Activated naive CD4-positive, alpha-beta T cell treated with anti-CD3 and anti-CD28 coated beads for 36 hours (primary cell): ENCODE measurements at places on chromosomes 2 and 18. TPM values are rescaled to one million over a fixed set of nuclear protein-coding genes. Genes with fewer than 3 reads are reported as not detected.
A peak's percentile ranks its signal among the peaks of the same experiment; 100 is the strongest.

LRRTM1 gene
- total RNA-seq, result not detected

MAIP1 gene
- 28.6 TPM for total RNA-seq

ARHGAP25 gene
- 46.7 TPM for total RNA-seq

SYT4 gene
- total RNA-seq, result not detected

SPP2 gene
- not detected for total RNA-seq

KIF1A gene
- total RNA-seq, result 8.4 TPM

DNA sequence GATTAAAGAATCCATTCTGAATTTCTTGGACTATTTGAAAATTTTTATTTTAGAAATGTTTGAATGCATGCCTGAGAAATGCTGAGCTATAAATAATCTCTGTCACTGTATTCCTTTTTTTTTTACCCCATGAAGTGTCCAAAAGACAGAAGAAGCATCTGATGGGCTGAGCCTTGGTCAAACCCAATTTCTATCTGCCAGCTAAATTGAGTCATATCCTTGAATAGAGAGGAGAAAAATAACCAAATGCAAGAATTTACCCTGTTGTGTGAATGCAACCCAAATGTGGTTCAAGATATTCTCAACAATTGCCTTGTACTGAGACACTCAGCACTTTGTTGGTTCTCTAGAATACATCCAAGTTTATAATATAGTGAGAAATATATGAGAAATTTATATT, 223.5 kb downstream of the UBE2E3 start:
- H3K27me3 ChIP-seq, result no peaks in the 10 kb centered on the region
- H3K4me3 ChIP-seq, result no peak overlapping the region
- no peak for DNase-seq
- H3K4me1 ChIP-seq, result peaks cover 8% of the 10 kb centered on the region
- H3K27ac ChIP-seq, result no peak overlapping the region

DNA sequence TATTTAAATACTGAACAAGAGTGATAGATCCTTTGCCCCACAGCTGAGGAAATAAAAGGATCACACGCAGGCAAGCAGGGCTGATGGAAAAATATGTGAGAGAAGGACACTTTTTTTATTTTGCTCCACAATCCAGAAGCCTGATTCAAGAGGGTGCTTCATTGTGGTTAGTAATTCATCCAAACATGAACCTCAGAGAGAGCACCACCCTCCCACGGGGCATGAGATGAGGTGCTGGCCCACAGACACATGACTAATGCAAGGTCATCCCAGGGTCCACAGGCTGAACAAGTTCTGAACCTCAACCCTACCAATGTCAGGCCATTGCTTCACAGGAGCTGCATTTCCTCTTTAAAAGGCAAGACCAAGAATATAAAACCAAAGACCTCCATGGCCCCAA, 239.6 kb downstream of the MREG start:
- H3K27me3 ChIP-seq, result peaks cover 3% of the 10 kb centered on the region
- H3K4me1 ChIP-seq, result no peaks in the 10 kb centered on the region
- no peaks in the 10 kb centered on the region for H3K36me3 ChIP-seq
- no peak overlapping the region for H3K27ac ChIP-seq
- H3K4me3 ChIP-seq, result no peak overlapping the region

DNA sequence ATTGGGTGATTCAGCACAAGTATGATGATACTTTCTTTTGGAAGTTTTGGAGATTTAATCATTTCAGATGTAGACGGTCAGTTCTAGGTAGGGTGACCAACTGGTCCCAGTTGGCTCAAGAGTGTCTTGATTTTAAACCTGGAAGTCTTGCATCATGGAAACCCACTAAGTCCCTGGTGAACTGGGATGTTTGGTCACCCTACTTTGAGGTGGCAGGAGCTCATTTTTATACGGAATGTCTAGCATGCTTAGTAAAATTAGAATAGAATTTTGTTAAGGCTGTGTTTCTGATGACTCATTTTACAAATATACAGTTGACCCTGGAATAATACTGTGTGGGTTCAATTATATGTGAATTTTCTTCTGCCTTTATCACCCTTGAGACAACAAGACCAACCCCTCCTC, 61.5 kb upstream of the DOCK10 start:
- no peaks in the 10 kb centered on the region for H3K27me3 ChIP-seq
- no peak for DNase-seq
- H3K27ac ChIP-seq, result no peak overlapping the region
- H3K36me3 ChIP-seq, result no peaks in the 10 kb centered on the region
- no peaks in the 10 kb centered on the region for H3K4me1 ChIP-seq
- H3K4me3 ChIP-seq, result no peak overlapping the region

DNA sequence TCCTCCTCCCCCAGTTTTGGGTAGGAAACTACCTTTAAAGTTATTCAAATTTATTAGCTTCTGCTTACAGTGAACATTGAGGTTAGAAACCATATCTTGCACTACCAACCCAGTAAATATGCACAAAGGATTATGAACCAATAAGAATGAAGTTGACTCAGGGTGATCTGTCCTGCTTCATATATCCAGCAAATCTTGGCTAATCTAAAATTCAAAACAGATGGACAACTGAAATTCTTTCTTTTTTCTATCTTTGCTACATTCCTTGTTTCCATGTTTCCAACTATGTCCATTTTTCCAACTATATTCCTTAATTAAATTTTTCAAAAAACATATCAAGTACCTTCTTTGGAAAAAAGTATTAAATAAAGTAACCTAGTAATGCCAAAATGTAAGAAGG, 149.3 kb downstream of the FAM124B start:
- DNase-seq, result no peak
- no peaks in the 10 kb centered on the region for H3K36me3 ChIP-seq
- H3K27me3 ChIP-seq, result peaks cover 7% of the 10 kb centered on the region
- no peak overlapping the region for H3K27ac ChIP-seq

- DNase-seq, result no peak
- H3K36me3 ChIP-seq, result peaks cover 57% of the 10 kb centered on the region
- H3K27me3 ChIP-seq, result no peaks in the 10 kb centered on the region
- peaks cover 27% of the 10 kb centered on the region for H3K4me1 ChIP-seq
- no peak overlapping the region for H3K4me3 ChIP-seq
- H3K27ac ChIP-seq, result no peak overlapping the region
Measured at GRCh38 chr2:119369845-119370244, 3.1 kb downstream of the DBI start.

- DNase-seq, result peak; percentile 17
- peaks cover 6% of the 10 kb centered on the region for H3K27me3 ChIP-seq
- no peaks in the 10 kb centered on the region for H3K4me1 ChIP-seq
- no peak overlapping the region for H3K27ac ChIP-seq
Measured at GRCh38 chr2:149561309-149561926, 26.2 kb downstream of the MMADHC start.

DNA sequence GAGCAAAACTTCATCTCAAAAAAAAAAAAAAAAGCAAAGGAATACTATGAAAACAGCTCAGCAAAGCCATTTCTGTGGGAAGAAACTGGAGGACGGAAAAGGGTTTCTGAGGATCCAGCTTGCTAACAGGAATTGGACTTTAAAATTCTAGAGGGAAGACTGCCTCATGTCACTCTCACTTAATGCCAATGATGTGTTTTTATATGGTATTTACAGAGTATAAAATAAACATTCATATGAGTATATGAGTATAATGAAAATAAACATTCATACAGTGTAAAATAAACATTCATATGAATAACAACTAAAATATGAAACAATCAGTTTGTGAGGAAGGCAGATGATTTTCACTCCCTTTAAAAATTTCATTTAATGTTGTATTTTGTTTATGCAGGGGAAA, 43.9 kb downstream of the CHMP3 start:
- no peak for DNase-seq
- H3K27me3 ChIP-seq, result no peaks in the 10 kb centered on the region
- H3K4me1 ChIP-seq, result no peaks in the 10 kb centered on the region

GRCh38 chr2:27262379-27263286, at the start of gene SLC30A3:
Gene SLC30A3 (minus strand): TSS chr2:27263047. CDS start chr2:27262906, 141 bp downstream.
- H3K36me3 ChIP-seq, result no peaks in the 10 kb centered on the region
- H3K4me3 ChIP-seq, result peak within 1 kb of the TSS; percentile 77
- peaks cover 53% of the 10 kb centered on the region for H3K27me3 ChIP-seq
- DNase-seq, result peak; percentile 74
- H3K27ac ChIP-seq, result no peak within 1 kb of the TSS

DNA sequence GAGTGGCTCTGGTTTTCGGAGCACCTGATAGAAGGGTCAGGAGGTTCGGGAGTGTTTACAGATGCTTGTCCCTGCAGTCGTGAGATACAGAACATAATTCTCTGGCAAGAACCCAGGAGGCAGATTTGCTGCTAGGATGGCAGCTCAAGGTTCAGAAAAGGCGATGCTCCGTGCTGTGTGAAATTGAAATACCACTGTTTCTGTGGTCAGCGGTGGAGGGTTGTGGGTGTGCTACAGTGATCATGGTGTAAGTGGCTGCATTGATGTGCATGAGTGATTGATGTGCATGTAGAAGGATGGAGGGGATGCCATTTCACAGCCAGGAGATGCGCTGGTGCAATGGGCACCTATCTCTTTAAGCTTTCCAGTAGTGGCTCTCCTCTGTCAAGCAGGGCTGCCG, 322.1 kb downstream of the GALR1 start:
- no peaks in the 10 kb centered on the region for H3K4me1 ChIP-seq
- H3K4me3 ChIP-seq, result no peak overlapping the region
- H3K27me3 ChIP-seq, result peaks cover 33% of the 10 kb centered on the region
- no peaks in the 10 kb centered on the region for H3K36me3 ChIP-seq
- no peak overlapping the region for H3K27ac ChIP-seq
- no peak for DNase-seq

DNA sequence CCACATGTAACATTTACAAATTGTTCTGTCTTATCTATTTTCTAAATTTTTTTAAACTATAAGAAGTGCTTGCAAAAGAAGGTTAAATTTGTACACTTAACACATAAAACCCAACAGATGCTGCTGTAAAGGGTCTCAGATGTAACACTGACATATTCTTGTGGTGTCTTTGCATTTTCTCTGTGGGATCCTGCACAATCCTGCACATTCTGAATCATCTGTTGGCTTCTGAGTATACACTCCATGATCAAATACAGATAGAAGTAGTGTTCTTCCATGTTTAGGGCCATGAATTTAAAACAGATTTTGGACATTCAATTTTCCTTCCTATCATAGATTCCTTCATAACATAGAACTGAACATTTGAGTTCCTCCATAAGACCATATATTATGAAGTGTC, 89.0 kb downstream of the SPRED2 start:
- no peaks in the 10 kb centered on the region for H3K36me3 ChIP-seq

- no peak overlapping the region for H3K4me3 ChIP-seq
- H3K27me3 ChIP-seq, result peaks cover 18% of the 10 kb centered on the region
- no peaks in the 10 kb centered on the region for H3K36me3 ChIP-seq
Measured at GRCh38 chr2:175552902-175553301, 371.4 kb upstream of the ATP5MC3 start.

GRCh38 chr18:57759650-57760049, 43.5 kb downstream of the ATP8B1 start:
- H3K27ac ChIP-seq, result no peak overlapping the region
- no peaks in the 10 kb centered on the region for H3K36me3 ChIP-seq
- no peaks in the 10 kb centered on the region for H3K4me1 ChIP-seq
- H3K4me3 ChIP-seq, result no peak overlapping the region

DNA sequence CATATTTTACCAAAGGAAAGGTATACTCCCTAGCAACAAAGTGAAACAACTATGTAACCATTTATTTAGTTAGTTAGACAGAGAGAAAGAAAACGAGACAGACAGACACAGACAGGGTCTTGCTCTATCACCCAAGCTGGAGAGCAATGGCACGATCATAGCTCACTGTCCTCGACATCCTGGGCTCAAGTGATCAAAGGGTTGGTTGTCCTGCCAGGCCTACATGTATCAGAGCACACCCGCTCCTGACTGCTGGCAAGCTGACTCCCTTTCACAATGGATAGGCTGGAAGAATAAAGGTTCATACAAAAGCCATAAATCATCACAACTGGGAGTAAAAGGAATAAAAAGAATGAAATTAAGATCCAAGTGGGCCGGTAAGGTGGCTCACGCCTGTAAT, 53.5 kb downstream of the ATL2 start:
- no peak for DNase-seq
- no peaks in the 10 kb centered on the region for H3K27me3 ChIP-seq
- H3K36me3 ChIP-seq, result peaks cover 12% of the 10 kb centered on the region
- H3K4me1 ChIP-seq, result peaks cover 17% of the 10 kb centered on the region
- no peak overlapping the region for H3K4me3 ChIP-seq

DNA sequence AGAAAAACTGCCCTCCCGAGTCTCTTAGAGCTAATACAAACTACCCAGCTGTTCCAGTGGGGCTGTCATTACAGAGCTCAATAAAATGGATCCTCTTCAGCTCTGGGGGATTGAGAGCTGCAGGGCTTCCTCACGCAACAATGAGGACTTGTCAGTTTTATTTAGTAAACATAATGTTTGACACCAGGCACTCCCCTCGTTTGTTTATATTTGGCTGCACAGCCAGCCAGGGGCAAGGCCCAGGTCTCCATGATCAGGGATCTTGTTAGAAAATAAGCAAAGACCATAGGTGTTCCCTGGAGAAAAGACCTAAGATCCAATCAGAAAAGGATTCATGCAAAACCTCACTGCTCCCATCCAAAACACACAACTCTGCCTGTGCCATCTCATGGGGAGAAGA, 158.2 kb downstream of the C1D start:
- no peaks in the 10 kb centered on the region for H3K4me1 ChIP-seq
- no peak overlapping the region for H3K27ac ChIP-seq
- H3K27me3 ChIP-seq, result no peaks in the 10 kb centered on the region
- H3K36me3 ChIP-seq, result no peaks in the 10 kb centered on the region
- no peak for DNase-seq

DNA sequence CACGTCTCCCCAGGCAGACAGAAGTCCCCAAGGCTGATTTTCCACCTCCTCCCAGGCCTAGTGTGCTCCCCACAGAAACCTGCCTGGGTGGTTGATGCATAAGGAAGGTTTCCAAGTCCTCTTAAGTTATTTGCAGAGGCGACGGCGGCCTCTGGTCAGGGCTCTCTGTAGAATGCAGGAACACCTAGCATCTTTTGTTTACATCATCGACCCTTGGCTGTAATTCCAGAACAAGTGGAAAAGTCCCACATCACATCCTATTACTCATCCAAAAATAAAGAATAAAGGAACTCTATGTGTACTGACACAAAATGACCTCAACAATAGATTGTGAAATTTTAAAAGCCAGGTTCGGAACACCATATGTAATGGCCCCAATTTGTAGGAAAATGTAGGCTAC, 211.1 kb downstream of the ALPK2 start:
- H3K4me3 ChIP-seq, result no peak overlapping the region
- H3K27ac ChIP-seq, result no peak overlapping the region
- no peaks in the 10 kb centered on the region for H3K36me3 ChIP-seq
- no peaks in the 10 kb centered on the region for H3K27me3 ChIP-seq
- H3K4me1 ChIP-seq, result no peaks in the 10 kb centered on the region

GRCh38 chr2:236884569-236885175, 201.0 kb upstream of the COPS8 start:
- H3K36me3 ChIP-seq, result no peaks in the 10 kb centered on the region
- H3K4me3 ChIP-seq, result no peak overlapping the region
- DNase-seq, result no peak
- no peaks in the 10 kb centered on the region for H3K4me1 ChIP-seq
- H3K27ac ChIP-seq, result no peak overlapping the region
- H3K27me3 ChIP-seq, result peaks cover 3% of the 10 kb centered on the region
